ENCODE measurements at places on chromosomes 6 and 20. TPM values are rescaled to one million over a fixed set of nuclear protein-coding genes. Genes with fewer than 3 reads are reported as not detected.

CBLN4 gene
- total RNA-seq: not detected

PRR18 gene
- not detected for total RNA-seq

FOXC1 gene
- 1.3 TPM for total RNA-seq

TCP11 gene
- total RNA-seq: 0.56 TPM

- H3K27me3 ChIP-seq: no peaks in the 10 kb centered on the region
- no peak overlapping the region for H3K27ac ChIP-seq
- H3K4me3 ChIP-seq: peak overlapping the region; percentile 40
- H3K4me1 ChIP-seq: peaks cover 5% of the 10 kb centered on the region
- no peak for DNase-seq
These were observed 628 bp upstream of the ERGIC3 start for GRCh38 chr20:35541118-35541782.
